GOT3 (cell line): ENCODE measurements at places on chromosomes 6 and 20.

- DNase-seq = no peak
These were observed 470.6 kb downstream of the MAFB start for GRCh38 chr20:40218316-40218969.

DNA sequence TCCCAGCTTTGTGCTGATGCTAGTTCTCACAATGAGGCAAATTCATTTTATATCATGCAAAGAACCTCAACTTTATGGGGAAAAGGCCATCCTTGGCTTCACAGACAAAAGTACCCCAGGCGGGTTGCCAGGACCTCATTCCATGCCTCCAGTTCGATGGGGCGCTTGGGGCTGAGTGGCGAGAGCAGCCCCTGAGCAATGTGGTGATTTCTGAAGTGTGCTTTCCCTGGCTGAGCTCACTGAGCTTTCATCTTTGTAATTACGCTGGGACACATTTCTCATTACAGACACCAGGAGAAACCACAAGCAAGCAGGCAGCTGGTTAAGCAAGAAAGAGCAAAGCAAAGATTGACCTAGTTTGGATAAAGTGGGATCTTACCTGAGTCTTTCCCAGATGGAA lies 301.5 kb upstream of the CDH4 start:
- DNase-seq = no peak

DNA sequence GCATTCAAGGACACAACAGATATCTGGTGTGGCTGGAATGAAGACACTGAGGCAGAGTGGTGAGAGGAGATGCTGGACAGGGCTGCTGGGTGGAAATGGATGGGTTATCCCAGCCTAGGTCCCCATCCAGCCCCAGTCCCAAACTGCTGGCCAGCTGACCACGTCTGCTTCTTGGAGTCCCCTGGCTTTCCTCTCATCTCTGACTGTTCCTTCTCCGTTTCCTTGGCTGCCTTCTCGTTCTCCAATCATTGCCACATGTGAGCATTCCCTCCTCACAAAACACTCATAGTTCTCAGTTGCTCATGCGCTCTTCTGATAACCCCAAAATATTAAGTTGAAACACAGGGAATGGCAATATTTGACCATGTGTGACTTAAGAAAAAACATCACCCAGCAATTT lies 31.5 kb downstream of the MAFB start:
- DNase-seq = no peak

DNA sequence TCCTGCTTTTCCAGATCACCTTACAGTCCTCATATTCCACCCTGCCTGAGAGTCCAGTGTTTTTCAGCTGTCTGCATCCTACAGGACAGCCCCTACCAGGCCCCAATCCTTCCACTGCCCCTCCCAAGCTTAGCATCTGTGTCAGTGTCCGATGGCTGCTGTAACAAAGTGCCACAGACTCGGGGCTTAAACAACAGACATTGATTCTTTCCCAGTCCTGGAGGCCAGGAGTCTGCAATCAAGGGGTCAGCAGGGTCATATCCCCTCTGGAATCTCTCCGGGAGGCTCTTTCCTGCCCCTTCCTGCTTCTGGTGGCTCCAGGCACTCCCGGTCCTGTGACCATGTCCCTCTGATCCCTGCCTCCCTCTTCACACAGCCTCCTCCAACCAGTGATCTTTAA lies 396.6 kb upstream of the MAP3K7 start:
- DNase-seq = no peak
